OCI-M1 (cell line): ENCODE measurements at places on chromosomes 12 and 14.

- DNase-seq, result no peak
Observed at GRCh38 chr14:70891737-70892136, 15.5 kb upstream of the PCNX1 start.

DNA sequence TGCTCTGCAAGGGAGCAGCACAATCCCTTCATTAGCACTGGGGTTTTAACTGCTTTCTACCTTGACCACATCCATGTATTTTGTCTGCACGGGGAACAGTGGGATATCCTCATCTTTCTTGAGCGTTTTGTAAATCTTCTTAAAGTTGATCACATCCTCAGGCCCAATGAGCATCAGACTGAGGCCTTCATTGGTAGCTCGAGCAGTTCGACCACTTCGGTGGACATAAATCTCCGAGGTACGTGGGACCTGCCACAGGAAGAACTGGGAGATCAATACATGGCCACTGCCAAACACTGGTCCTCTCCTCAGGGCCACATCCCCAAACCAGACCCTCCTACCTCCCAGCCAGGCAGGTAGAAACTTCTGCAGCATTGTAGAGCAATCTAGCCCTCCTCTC lies 26.1 kb downstream of the DDX24 start:
- DNase-seq, result no peak

DNA sequence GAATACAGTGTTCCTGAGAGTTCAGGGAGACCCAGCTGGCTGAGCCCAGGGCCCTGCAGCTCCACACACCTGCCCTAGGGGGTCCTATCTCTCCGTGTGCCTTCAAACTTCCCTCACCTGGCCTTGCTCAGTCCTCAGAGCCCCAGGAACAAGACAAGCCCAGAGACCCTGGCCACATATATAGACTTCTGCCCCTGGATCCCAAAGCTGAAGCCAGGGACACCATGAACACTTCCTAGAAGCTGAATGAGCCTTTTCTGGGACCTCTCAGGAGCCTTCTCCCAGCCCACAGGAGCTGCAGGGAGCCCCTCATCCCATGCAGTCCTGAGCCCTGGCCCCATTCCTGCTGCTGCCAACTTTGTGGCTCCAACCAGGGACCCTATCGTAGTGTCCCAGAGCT lies 190.5 kb downstream of the DICER1 start:
- no peak for DNase-seq

DNA sequence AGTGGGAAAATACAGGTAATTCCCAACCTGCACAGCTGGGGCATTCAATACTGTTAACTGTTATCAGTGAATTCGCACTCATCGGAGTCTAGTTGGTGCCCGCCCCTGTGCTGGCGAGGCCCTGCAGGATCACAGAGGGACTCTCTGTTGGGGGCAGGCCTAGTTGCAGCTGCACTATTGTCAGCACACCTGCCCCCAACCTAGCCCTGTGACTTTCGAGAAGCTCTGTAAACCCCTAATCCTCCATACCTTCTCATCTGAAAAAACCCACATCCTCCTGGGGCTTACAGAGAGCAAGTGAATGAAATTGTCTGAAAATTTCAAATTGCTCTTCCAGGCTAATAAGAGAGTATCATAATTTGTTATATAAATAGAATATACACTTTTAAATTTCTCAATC lies 132.2 kb upstream of the NUDT4 start:
- DNase-seq, result no peak

DNA sequence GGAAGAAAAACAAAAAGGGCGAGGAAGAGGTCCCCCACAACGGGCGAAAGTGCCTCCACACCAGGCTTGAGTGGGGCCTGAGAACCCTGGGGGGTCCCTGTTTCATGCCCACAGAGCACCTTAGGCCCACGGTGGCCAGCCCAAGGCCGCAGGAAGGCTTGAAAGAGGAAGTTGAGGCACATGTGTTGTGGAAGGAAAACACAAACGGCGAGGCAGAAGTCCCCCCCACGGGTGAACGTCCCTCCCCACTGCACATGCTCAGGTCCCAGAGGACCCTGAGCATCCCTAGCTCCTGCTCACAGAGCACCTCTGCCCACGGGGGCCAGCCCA lies 371.5 kb downstream of the ALG10 start:
- no peak for DNase-seq

- DNase-seq, result peak; percentile 58
Observed at GRCh38 chr12:116818341-116818856, 62.8 kb downstream of the HRK start.

DNA sequence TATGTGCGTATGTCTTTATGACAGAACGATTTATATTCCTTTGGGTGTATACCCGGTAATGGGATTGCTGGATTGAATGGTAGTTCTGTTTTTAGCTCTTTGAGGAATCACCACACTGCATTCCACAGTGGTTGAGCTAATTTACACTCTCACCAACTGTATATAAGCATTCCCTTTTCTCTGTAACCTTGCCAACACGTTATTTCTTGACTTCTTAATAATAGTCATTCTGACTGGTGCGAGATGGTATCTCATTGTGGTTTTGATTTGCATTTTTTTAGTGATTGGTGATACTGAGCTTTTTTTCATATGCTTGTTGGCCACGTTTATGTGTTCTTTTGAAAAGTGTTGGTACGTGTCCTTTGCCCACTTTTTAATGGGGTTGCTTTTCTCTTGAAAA lies 49.7 kb downstream of the FRS2 start:
- no peak for DNase-seq

DNA sequence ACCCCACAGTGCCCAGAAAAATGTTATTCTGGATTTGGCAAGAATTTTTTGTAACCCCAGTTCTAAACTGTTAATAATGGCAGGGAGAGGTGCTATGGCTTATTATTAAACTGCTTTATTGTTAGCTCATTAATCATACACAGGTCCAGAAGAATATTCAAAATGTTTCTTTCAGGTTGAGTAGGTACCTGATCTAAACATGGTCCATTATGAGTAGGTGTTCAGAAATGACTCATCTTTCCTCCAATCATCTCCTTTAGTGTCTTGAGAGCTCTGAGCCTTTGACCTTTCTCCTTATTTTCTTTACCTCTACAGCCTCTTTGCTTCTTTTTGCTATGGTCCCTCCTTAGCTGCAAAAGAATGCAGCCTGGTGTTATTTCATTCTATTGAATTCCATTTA lies 211.0 kb upstream of the GARIN6 start:
- DNase-seq, result no peak

GRCh38 chr12:114025935-114026334 lies 59.8 kb upstream of the RBM19 start:
- no peak for DNase-seq

- no peak for DNase-seq
Observed at GRCh38 chr12:46300910-46301309, 32.1 kb upstream of the SLC38A1 start.

- DNase-seq, result no peak
Observed at GRCh38 chr14:104717646-104718045, 6.4 kb upstream of the ADSS1 start.

- DNase-seq, result peak; percentile 86
Observed at GRCh38 chr14:50955373-50956043, 11.2 kb upstream of the PYGL start.

GRCh38 chr12:104312654-104313053 lies 9.1 kb downstream of the EID3 start:
- DNase-seq, result no peak

GRCh38 chr12:71607494-71608330 lies 55.9 kb downstream of the ZFC3H1 start:
- no peak for DNase-seq

GRCh38 chr14:83129496-83129895 lies 1595.8 kb upstream of the SEL1L start:
- DNase-seq, result no peak

DNA sequence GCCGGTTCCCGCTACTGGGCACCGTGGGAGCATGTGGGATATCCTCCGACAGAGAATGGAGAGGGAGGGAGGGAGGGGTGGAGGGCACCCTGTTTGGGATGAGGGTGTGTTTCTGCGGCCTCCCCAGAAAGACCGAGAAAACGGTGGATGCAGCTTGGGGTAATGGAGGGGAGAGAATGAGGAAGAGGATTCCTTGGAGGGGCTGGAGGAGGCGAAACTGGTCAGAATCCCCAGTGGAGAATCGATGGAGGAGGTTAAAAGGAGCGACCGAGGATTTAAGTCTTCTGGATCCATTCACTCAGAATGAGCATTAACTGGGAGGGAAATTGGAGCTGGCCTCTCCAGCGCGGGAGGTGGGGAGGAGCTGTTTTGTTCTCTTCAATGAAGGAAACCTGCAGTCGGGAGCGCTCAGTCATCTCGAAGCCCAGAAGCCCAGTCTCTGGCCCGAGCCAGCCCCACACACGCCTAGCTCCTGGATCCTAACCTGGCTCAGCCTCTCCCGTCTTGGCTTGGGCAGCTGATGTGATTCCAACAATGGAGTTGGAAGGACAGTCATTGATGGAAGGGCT lies 581 bp downstream of the ARG2 start:
- DNase-seq, result no peak

DNA sequence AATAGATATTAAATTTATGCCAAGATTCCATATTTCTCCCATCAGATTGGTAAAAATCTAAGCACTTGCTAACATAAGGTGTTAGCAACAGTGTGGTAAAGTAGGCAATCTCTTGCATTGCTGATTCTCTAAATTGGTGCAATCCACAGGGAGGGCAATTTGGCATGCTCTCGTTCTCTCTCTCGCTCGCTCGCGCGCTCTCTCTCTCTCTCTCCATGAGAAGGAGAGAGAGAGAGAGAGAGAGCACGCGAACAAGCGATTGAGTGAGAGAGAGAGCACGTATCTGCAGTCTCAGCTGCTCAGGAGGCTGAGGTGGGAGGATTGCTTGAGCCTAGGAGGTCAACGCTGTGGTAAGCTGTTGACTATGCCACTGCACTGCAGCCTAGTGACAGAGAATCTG lies 25.9 kb downstream of the PSEN1 start:
- DNase-seq, result no peak

DNA sequence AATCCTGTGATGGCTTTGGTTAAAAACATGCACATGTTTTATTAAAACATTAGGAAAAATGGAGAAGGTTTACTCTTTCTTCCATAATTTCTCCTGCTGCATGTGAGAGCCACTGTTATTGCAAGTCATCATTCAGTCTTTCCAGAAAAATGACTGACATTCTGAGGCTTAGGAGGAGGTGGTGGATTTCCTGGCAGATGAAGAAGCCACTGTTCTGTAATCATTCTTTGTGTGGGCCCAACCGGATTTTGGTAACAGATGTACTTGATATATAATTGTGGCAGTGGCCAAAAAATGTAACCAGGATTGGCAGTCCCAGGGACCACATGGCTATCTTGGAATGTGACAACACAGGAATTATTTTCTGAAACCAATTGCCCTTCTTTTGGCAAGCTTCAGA lies 120.2 kb downstream of the DAAM1 start:
- DNase-seq, result no peak

DNA sequence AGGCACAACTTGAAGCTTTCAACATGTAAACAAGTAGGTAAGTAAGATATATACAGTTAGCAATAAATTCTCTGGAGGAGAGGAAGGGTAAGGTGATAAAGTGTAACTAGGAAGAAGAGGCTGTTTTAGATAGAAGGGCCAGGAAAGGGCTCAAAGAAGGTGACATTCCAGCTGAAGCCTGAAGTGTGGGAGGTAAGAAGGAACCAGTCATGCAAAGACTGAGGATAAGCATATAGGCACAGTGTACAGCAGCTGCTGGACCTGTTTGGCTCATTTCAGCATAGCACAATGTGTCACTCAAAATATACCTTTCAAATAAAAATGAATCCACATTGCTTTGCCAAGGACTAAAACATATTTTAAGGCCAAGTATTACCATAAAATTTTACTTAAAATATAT lies 28.6 kb upstream of the ARL1 start:
- DNase-seq, result no peak
